Type B pancreatic cell (in vitro differentiated cells): ENCODE measurements at places on chromosomes 7 and 10. TPM values are rescaled to one million over a fixed set of nuclear protein-coding genes. Genes with fewer than 3 reads are reported as not detected.

CLDN4 gene
- total RNA-seq = 223 and 787 TPM in 2 replicates

SLC13A1 gene
- 0.07 and 0.14 TPM in 2 replicates for total RNA-seq

NPY4R gene
- total RNA-seq = 0.24 and 0.43 TPM in 2 replicates

TFR2 gene
- total RNA-seq = 1.8 and 2.5 TPM in 2 replicates

AGAP4 gene
- 13.5 and 27.0 TPM in 2 replicates for total RNA-seq

GDF10 gene
- 0.57 and 46.8 TPM in 2 replicates for total RNA-seq

PTPN20 gene
- 0.74 TPM in 1 of 2 replicates, not detected in the other for total RNA-seq

SLIT1 gene
- total RNA-seq = 2.2 and 55.7 TPM in 2 replicates

GRCh38 chr10:89973326-89973725 lies 271.9 kb downstream of the KIF20B start:
- DNase-seq = no peak

DNA sequence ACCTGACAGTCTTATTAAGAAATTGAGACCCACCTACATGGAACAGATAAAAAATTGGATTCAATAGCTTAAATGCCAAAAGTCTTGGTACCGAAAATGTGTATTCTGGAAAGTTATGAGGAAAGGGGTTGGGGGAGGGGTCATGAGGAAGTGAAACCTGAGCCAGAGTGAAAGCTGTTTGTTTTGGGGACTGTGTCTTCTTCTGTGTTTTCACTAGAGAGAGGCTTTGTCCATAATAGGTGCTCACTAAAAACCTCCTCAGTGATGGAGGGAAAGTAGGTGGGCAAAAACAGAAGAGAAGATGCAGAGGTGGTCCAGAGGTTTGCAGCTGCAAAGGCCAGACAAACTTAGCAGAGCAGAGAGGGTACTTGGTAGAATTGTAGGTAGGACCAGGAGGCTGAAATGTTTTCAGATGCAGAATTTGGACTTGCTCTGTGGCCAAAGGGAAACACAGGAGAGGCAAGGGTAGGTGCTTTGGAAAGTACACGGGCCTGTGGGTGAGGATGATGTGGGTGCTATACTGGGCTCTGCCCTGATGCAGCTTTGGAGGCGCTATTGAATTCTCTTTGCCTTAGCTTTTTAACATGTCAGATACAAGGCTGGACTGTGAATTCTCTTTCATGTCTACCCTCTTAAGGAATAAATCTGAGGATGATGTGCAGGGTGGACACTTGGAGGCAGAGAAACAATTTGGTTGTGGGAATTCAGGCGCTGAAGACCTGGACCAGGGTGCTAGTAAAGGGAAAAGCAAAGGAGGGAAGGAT lies 254.6 kb downstream of the PTEN start:
- DNase-seq = no peak

GRCh38 chr7:132609906-132610520 lies 33.7 kb upstream of the PLXNA4 start:
- DNase-seq = no peak

- DNase-seq = no peak
These were observed 276.3 kb downstream of the LHFPL3 start for GRCh38 chr7:104604706-104605105.

- no peak for DNase-seq
These were observed 107.3 kb downstream of the EXOC4 start for GRCh38 chr7:133360201-133360600.

DNA sequence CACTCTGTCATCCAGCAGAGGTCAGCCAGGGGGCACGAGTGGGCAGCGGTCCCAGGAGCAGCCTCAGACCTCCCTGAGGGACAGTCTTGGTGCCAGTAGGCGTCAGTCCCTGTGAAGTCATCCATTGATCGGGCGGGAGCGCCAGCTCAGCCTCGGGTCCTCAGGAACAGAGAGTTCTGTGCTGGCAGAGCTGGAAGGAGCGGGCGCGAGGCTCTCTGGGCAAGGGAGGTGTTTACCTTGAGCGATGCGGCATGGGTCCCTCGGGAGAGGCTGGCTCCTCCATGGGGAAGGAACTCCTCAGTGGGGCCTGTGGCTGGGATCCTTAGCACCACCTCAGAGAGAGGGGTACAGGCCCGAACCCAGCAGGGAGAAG lies 101.1 kb upstream of the PPIF start:
- no peak for DNase-seq

DNA sequence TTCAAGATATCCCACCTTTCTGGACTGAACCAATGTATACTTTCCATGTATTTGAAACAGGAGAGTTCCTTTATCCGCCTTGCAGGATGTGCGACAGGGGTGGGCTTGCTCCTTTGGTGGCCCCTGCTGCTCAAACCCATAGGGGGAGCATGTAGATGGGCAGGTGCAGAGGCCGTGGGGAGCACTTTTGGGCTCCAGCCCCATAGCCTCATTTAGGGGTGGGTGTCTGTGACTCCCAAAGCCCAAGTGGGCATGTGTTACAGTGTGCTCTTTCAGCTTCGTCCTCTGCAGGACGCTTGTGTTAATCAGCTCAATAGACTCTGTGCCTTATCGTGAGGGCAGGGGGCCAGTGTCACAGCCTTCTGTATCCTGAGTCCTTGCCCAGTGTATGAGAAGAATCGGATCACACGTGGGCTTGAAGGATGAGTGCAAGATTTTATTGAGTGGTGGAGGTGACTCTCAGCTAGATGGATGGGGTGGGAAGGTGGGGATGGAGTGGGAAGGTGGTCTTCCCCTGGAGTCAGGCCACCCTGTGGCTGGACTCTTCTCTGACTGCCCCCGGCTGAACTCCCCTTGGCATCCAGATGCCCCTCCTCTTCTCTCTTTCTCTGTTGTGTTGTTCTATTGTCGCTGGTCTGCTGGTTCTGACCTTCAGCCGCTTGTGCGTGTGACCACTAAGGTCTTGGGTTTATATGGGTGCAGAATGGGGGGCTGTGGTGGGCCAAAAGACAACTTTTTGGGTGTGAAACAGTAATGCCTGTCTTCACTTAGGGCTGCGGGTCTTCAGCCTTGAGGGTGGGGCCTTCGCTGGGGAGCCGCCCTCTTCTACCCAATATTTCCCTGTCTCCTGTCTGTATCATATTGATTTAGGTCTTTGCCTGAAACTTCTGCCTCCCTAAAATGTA lies 262.2 kb downstream of the GLRX3 start:
- no peak for DNase-seq

- no peak for DNase-seq
These were observed 88.7 kb upstream of the MYL10 start for GRCh38 chr7:101717628-101718357.

DNA sequence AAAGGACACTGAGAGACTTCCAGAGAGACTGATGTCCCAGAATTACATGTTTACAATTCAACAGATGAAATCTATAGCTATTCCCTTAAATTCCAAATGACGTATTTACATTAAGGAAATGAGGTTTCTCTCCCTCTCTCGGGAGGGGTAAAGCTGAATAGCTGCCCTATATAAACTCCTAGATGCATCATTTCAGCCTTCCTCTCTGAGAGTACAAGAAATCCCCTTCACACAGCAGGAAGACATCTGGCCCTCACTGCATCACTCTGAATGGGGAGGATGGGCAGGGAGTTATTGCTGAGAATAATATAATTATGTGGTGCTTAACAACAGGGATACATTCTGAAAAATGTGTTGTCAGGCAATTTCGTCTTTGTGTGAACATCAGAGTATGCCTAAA lies 11.0 kb downstream of the POT1 start:
- DNase-seq = no peak

GRCh38 chr7:144892761-144893160 lies 56.9 kb upstream of the TPK1 start:
- no peak for DNase-seq

DNA sequence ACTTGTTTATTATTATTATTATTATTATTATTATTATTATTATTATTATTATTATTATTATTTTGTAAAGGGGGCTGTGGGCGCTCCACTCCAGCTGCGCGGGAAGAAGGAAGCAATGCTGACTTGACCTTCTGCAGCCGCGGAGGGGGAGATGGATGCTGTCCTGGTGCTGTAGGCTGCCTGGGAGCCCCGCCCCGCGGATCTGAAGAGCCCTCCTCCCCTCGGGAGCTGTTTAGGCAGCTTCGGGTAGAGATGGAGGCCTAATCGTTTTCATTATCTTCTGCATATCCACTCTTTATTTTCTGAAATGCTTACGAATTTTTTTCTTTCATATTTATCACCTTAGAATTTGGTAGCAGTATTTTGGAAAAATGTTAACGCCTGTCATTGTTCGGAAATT lies 101.2 kb upstream of the KLF6 start:
- no peak for DNase-seq

- no peak for DNase-seq
These were observed 108.3 kb downstream of the MTERF1 start for GRCh38 chr7:91771921-91772815.

- DNase-seq = no peak
These were observed 52.0 kb upstream of the ECHDC3 start for GRCh38 chr10:11689945-11690736.

DNA sequence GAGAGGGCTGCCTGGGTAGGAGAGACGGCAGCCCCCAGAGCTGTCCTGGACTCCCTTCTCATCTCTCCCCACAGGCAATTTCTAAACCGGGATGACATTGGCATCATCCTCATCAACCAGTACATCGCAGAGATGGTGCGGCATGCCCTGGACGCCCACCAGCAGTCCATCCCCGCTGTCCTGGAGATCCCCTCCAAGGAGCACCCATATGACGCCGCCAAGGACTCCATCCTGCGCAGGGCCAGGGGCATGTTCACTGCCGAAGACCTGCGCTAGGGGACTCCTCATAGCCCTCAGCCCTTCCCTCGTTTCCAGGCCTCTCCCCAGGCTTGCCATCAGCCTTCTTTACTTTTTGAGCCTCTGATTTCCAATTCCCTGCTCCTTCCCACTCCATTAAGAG lies 2.6 kb downstream of the ATP6V1F start:
- DNase-seq = no peak

DNA sequence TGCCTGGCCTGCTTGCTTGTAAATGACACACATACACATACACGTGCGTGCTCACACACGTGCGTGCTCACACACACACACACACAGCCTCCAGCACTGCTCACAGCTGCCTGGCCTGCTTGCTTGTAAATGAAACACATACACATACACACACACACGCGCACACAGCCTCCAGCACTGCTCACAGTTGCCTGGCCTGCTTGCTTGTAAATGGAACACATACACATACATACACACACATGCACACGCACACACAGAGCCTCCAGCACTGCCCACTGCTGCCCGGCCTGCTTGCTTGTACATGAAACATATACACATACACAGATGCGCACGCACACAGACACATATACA lies 397.2 kb downstream of the PLXNA4 start:
- DNase-seq = no peak

DNA sequence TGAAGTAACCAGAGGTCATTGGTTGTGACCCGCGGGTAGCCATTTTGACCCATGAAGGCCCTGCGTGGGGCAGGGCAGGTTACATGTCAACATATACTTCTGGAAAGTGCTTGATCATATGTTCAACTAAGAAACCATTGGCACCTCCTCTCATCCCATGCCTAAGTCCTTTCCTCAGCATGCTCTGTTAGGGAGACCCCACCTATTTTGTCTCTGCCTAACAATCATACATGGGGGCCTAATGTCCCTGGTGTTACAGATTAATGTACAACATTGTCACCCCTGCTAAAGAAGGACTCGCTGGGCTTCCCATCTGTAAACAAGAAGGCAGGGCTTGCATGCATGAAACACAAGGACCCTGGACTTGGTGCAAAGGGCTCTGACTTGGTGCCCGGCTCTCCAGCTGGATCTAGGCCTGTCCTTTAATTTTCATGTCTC lies 133.7 kb upstream of the TNS3 start:
- no peak for DNase-seq

DNA sequence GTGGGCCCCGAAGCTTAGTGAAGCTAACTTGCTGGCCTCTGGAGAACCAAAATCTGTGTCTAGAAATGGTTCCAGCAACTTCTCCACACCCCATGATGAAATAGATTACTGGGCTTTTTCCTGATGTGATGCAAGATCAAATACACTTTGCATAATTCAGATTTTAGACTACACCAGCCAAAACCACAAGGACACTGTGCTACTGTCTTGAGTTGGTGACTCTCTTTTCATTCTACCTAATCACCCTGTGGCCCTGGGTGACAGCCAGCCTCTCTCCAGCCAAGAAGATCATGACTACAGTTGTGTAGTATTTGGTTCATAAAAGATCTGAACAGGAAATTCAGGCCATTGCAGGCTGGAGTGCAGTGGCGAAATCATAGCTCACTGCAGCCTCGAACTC lies 22.2 kb downstream of the AZGP1 start:
- DNase-seq = no peak

- DNase-seq = no peak
These were observed 184.4 kb downstream of the MACC1 start for GRCh38 chr7:20032741-20033140.

DNA sequence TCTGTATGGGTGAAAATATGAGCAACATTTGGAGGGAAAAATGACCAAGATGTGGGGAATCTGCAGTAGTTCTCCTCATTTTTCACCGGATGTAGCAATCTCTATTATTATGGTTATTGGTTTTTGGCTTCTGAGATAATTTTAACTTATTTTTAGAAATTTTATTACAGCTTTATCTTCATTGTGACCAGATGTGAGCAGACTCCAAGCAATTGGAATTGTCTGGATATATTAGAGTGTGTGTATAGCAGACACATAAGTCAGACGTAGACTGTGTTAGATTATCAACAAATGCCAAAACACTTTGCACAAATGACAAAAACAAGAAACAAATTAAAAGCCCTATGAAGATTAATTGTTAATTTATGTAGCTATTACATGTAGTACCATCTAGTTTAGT lies 249.1 kb downstream of the DNAJB9 start:
- no peak for DNase-seq
